ENCODE measurements at places on chromosomes 3 and 15. TPM values are rescaled to one million over a fixed set of nuclear protein-coding genes. Genes with fewer than 3 reads are reported as not detected.

DGKG gene
- 0.13 TPM for total RNA-seq

CCDC50 gene
- 17.0 TPM for total RNA-seq

BMF gene
- total RNA-seq, result 25.7 TPM

CCDC39 gene
- total RNA-seq, result not detected

EPHA3 gene
- 0.05 TPM for total RNA-seq

DNA sequence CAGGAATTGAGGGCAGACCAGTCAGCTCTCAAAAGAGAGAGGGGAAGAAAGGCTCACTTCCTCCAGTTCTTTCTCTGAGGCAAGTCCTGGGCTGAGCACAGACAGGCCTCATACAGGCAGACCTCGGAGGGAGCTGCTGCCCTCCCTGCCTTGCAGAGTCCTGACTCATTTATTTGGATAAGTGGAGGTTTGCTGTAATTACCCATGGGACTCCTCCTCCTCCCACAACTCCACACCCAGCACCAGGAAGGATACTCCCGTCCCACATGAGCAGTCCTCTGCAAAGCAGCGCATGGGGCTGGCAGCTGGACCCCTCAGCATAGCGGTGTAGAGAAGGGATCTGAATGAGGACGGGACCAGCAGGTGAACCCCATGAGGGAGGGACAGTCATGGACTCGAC is 13.4 kb upstream of the SCN10A start:
- no peak for DNase-seq
- H3K4me1 ChIP-seq, result peaks cover 8% of the 10 kb centered on the region
- no peaks in the 10 kb centered on the region for H3K36me3 ChIP-seq
- H3K27me3 ChIP-seq, result peaks cover 4% of the 10 kb centered on the region
- H3K27ac ChIP-seq, result no peak overlapping the region

C3orf85 gene
- not detected for total RNA-seq

GRCh38 chr3:15367059-15367458 is 34.7 kb upstream of the SH3BP5 start:
- H3K36me3 ChIP-seq, result no peaks in the 10 kb centered on the region
- peaks cover 29% of the 10 kb centered on the region for H3K4me1 ChIP-seq
- no peak overlapping the region for H3K27ac ChIP-seq
- H3K27me3 ChIP-seq, result no peaks in the 10 kb centered on the region

GP9 gene
- not detected for total RNA-seq

Measured in activated CD4-positive, alpha-beta memory T cell treated with anti-CD3 and anti-CD28 coated beads, Interleukin-2, amount 10 ng/mL, durations not matched to agents 7 days and 5 days (primary cell).